ENCODE measurements at places on chromosomes 2 and 18. TPM values are rescaled to one million over a fixed set of nuclear protein-coding genes. Genes with fewer than 3 reads are reported as not detected.

The RFTN2 gene
- polyA plus RNA-seq = not detected

The TMEM247 gene
- polyA plus RNA-seq = not detected

The TNS1 gene
- 0.57 TPM for polyA plus RNA-seq

The ACVR1C gene
- polyA plus RNA-seq = not detected

The C2orf81 gene
- 4.2 TPM for polyA plus RNA-seq

The CAPN14 gene
- 0.51 TPM for polyA plus RNA-seq

The COBLL1 gene
- 70.7 TPM for polyA plus RNA-seq

The NT5DC4 gene
- not detected for polyA plus RNA-seq

The FAM124B gene
- not detected for polyA plus RNA-seq

The PROM2 gene
- not detected for polyA plus RNA-seq

The AFF3 gene
- 140 TPM for polyA plus RNA-seq

The TMEM169 gene
- 1.2 TPM for polyA plus RNA-seq

The KCNF1 gene
- polyA plus RNA-seq = not detected

The CLK1 gene
- polyA plus RNA-seq = 68.3 TPM

The TUBB8B gene
- 0.23 TPM for polyA plus RNA-seq

The TOGARAM2 gene
- not detected for polyA plus RNA-seq

The CRYBA2 gene
- not detected for polyA plus RNA-seq

The FEV gene
- polyA plus RNA-seq = not detected

The SULT1C4 gene
- not detected for polyA plus RNA-seq

The ZBTB7C gene
- not detected for polyA plus RNA-seq

The LMAN2L gene
- polyA plus RNA-seq = 17.5 TPM

The CPLX4 gene
- not detected for polyA plus RNA-seq

The CIB4 gene
- polyA plus RNA-seq = not detected

The ANO7 gene
- polyA plus RNA-seq = not detected

The KATNAL2 gene
- not detected for polyA plus RNA-seq

The REEP1 gene
- polyA plus RNA-seq = not detected

The TSPYL6 gene
- not detected for polyA plus RNA-seq

The UGT1A5 gene
- polyA plus RNA-seq = not detected

The CRYGC gene
- not detected for polyA plus RNA-seq

The CACNB4 gene
- 0.10 TPM for polyA plus RNA-seq

The SGPP2 gene
- polyA plus RNA-seq = 0.15 TPM
